Adipocyte (in vitro differentiated cells): ENCODE measurements at places on chromosomes 12 and 14.

DNA sequence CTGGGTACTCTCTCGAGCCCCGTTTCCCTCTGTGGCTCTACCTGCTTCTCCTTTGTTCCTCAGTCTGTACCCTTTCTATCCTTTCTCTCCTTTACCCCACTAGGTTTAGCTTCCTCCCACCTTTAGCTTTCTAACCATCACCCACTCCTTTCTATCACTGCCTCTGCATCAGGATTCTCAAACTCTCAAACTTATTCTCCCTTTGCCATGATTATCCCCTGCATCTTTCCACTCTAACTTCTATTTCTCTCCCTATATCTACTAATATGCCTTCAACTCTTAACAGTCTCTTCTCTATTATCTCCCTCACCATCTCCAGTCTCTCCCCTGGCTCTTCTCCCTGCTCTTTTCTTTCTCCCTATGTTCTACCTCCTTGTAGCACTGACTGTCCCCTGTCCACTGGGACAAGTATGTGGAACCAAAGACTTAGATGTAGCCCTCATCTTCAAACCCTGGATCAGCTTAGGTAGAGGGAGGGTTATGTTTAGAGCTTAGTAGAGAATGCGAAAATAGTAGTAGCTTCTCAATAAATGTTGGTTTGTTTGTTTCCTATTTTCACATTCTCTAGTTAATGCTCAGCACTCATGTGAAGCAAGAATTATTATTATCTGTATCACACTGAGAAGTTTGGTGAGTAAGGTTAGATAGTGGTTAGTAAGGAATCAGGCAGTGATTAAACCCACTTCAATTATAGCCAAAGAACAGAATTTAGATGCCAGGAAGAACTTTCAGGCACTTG lies 3.4 kb downstream of the GDF11 start:
- DNase-seq = no peak

- DNase-seq = no peak
These were observed 48.1 kb upstream of the OTX2 start for GRCh38 chr14:56858422-56858821.

DNA sequence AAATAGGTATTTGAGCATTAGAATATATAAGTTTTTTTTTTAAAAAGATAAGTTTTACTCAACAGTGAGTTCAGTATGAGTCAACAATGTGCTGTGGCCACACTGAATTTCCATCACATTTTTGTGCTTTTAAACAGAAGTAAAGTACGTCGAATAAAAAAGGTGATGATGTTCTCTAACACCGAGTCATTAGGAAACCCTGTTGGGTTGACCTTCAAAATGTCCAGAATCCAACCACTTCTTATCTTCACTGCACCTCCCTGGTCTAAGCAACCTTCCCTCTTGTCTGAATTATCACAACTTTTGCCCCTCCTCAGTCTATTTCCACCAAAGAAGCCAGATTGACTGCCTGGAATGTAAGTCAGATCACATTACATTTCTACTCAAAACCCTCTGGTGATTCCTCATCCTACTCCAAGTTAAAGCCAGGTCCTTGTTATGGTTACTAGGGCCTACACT lies 43.0 kb upstream of the SYCP3 start:
- peak; percentile 30 for DNase-seq

DNA sequence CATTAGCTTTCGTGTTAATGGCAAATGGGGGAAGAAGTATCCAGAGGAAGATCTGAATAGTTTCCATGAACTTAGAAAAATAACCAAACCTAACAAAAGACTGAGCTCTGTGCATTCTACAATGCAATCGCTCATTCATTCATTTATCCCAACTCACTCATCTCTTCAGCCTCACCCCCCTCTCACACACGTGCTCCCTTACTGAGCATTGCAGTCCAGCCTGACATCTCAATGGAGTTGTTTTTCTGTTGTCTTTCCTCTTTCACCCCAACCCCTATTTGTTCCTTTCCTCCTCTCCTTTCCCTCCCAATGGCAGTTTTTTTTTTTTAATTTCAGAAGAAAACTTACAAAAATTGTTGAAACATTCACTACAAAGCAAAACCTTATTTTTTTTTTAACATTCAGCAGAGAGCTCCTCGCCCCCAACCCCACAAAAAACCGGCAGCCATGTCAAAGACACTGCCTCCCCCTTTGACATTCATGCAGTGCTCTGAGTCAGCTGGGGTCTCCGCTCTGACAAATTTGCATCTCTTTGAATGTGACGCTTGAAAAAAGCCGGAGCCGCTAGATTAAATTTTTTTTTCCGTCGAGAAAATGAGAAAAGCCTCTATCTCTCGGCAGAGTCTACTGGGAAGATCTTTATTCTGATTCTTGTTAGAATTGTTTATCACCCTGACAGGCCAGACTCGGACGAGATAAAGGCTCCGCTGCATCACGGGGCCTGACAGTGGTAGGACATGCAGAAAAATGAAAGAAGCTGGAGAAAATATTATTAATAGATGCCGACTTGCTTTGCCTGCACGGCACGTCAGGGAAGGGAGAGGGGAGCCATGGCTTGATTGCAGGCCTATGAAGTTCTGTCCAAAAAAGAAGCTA lies 775.6 kb downstream of the VRK1 start:
- DNase-seq = no peak

DNA sequence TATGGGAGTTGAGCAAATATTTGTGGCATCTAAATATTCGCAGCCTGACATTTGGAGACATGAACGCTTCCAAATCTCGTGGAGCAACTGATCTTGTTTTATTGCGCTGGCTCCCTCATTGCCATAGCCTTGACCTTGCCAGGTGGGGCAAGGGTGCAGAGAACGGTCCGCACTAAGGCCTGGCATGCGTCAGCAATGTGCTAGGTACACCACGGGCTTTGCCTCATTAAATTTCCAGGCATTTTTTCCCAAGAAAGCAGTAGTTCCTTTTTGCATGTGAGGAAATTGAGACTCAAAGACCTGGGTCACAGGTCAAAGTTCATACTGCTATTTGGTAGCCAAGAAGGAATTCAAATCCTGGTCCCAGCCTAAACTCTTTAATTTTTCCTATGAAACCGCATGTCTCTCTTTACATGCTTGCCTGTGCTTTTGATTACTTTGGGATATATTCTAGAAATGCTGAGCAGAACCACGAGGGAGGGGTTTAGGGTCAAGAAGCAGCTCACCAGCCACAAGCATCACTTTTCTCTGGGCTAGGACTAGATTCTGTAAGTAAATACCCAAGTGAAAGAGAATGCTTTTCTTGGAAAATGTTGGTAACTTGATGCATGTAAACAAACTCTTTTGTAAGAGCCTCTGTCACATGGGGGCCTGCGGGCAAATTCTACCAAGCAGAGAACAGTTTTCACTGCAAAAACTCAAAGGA lies 891.6 kb downstream of the VRK1 start:
- DNase-seq = no peak
